Activated CD4-positive, alpha-beta T cell treated with anti-CD3 and anti-CD28 coated beads, Interleukin-2, amount 10 ng/mL, durations not matched to agents 7 days and 5 days (primary cell): ENCODE measurements at places on chromosomes 2 and 18. TPM values are rescaled to one million over a fixed set of nuclear protein-coding genes. Genes with fewer than 3 reads are reported as not detected.

DNA sequence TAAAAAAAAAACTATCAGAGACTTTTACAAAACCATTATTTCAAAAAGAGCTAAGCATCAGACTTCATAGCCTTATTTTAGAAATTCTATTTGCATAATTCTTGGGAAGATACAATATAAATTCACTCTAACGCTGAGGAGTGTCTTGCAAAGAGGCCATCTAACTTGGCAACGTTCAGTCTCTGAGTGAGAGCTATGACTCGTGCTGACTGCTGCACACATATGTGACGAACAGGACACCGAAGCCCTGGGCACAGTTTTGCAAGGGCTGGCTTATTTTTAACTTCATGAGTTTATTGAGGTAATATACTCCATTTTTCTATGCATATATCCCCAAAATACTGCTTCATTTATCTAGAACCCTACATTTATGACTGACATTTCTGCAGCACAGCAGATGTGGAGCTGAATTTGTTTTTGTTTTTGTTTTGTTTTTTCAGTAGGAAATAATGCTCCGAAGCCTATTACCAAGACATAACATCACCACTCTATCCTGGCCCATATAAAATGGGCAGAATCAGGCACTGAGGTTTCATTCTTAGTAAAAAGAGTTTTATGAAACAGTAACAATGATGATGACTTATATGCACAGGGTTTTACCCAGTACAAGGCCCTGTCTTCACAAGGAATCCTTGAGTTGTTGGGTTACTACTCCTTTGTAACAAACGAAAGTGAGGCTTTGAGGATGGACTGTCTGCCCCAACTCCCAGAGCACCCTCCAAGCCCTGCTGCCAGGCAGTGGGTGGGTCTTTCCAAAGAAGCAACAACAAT, 68.3 kb downstream of the CRACDL start:
- H3K27ac ChIP-seq = no peak overlapping the region
- H3K4me1 ChIP-seq = peaks cover 5% of the 10 kb centered on the region
- peaks cover 9% of the 10 kb centered on the region for H3K27me3 ChIP-seq
- DNase-seq = no peak

DNA sequence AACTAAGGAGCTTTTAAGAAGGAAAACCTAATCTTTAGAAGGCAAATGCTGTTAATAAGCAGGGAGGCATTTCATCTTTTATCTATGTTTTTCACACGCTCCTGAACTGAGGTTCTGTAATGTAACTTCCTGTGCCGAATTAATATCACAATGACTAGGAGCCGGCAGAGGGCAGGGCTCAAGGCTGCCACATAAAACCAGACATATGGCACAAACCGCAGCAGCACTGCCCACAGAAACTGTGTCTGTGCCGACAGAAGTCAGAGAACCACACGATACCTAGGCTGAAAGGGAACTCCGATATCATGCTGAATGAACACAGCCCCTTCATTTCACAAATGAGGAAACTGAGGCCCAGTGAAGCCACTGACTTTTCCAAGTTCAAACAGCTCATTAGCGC, 112.1 kb downstream of the EIPR1 start:
- no peak overlapping the region for H3K27ac ChIP-seq
- H3K4me3 ChIP-seq = no peak overlapping the region
- H3K27me3 ChIP-seq = no peaks in the 10 kb centered on the region
- H3K4me1 ChIP-seq = no peaks in the 10 kb centered on the region
- H3K36me3 ChIP-seq = peaks cover 5% of the 10 kb centered on the region

GRCh38 chr2:151665959-151666358, 68.3 kb downstream of the NEB start:
- H3K36me3 ChIP-seq = no peaks in the 10 kb centered on the region
- peaks cover 2% of the 10 kb centered on the region for H3K4me1 ChIP-seq
- no peak for DNase-seq
- no peak overlapping the region for H3K27ac ChIP-seq
- H3K4me3 ChIP-seq = no peak overlapping the region

DNA sequence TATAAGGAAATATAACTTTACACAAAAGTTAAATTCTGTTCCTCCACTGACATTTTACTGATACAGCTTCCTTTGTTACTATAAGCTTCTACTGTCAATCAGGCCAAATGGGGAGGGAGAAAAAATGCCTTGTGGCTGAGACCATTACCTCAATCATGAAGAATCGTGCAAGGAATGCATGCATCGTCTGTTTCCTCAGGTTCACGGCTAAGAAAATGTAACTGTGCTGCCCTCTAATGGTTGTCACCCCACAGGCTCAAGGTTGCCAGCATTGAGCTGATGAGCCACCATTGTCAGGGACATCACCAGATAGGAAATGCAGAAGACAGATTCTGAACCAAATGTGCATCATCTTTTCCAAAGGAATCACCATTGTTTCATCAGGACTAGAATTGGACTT, 426.9 kb downstream of the CDH2 start:
- H3K4me3 ChIP-seq = no peak overlapping the region
- no peaks in the 10 kb centered on the region for H3K36me3 ChIP-seq
- H3K27ac ChIP-seq = no peak overlapping the region

DNA sequence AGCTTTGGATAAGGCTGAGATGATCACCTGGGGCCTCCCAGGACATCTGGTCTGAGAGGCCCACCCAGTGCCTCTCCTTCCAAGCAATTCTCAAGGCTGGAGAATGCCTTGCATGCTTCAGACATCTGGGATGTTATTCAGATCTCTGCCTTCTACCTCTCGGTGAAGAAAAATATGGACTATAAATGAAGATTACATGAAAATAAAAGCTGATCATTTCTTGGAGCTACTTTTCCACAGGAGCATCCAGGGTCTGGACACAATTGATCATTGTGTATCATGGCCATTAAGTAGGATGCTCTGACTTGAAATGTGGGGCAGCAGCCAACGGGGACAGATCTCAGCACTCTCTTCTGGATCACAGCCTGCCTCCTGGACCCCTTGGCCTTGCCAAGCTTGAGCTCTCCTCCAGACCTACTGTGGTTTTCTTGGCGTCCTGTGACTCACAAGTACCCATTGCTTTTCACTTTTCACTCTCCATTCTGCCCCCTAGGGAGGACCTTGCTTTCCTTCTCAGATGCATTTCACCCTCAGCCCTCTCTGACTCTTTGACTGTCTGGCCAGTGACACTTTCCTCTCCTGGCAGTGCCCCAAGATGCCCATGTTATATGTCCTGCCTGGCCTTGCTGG, 203.1 kb downstream of the INSIG2 start:
- no peak overlapping the region for H3K27ac ChIP-seq
- H3K4me3 ChIP-seq = no peak overlapping the region
- no peaks in the 10 kb centered on the region for H3K36me3 ChIP-seq

DNA sequence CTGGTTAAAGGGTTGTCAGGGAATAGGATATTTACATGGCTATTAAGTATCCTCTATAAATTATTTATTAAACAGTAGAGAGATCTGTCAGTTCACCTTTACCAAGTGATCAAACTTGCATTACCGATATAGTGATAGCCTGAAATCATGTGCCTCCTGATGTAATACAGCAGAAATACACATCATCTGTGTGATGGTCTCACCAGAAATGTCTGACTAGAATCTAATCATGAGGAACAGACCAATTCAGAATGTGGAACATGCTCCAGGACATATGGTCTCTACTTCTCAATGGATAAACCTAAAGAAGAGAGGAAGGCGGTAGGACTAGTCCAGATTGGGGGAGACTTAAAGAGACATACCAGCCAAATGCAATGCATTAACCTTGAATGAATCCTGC, 6.2 kb downstream of the VPS54 start:
- H3K4me3 ChIP-seq = no peak overlapping the region
- H3K4me1 ChIP-seq = peaks cover 24% of the 10 kb centered on the region
- no peak for DNase-seq
- H3K36me3 ChIP-seq = peaks cover 26% of the 10 kb centered on the region
- H3K27me3 ChIP-seq = no peaks in the 10 kb centered on the region

TPO gene
- not detected for total RNA-seq

KIAA2012 gene
- not detected for total RNA-seq

SERPINB2 gene
- total RNA-seq = not detected
